ENCODE measurements at places on chromosomes 3 and 15.

DNA sequence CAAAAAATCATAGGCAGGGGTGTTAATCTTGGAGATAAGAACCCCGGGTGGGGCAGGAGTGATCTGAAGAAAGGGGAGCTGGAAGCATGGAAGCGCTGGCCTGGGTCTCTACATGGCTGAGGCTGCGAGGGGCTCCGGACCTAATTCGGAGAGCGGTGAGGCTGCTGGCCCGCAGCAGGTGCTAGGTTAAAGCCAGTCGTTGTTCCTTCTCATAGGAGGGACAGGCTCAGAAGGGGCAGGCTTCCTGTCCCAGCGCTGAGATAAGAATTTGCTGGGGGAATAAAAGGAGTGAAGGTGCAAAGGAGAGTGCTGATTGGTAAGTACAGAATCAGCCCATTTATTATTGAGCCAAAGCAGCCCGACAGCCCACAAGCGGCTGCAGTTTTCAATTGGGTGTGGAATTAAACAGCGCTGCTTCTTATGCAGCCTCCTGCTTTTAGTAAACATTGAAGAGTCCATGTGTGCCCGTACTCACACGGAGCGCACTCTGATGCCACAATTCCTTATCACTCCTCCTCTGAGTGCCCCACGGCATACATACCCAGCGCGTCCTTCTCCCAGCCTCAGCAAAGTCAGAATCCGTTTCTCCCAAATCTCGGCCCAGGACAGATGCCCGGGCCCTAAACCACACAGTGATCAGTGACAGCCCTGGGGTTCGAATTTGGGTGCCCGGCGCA lies 17.1 kb downstream of the CHST13 start:
- no peak for DNase-seq

DNA sequence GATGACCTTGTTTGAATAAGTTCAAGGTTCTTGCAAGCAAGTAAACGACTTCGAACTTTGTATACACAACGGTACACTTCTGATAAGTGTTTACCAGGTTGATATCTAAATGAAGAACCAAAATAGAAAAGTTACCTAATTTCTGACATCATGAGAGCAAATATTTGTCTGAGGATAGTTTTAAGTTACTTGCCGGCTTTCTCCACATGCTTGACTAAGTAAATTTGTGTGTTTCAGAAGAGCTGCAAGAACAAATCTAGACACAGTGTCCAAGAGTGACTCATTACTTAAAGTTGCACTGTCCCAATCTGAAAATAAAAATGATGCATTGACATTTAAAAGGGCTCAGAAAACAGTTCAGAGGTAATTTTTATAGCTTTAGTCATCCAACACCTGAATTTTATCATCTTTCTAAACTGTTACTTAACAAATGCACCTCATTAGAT lies 115.1 kb downstream of the HERC1 start:
- DNase-seq, result no peak

DNA sequence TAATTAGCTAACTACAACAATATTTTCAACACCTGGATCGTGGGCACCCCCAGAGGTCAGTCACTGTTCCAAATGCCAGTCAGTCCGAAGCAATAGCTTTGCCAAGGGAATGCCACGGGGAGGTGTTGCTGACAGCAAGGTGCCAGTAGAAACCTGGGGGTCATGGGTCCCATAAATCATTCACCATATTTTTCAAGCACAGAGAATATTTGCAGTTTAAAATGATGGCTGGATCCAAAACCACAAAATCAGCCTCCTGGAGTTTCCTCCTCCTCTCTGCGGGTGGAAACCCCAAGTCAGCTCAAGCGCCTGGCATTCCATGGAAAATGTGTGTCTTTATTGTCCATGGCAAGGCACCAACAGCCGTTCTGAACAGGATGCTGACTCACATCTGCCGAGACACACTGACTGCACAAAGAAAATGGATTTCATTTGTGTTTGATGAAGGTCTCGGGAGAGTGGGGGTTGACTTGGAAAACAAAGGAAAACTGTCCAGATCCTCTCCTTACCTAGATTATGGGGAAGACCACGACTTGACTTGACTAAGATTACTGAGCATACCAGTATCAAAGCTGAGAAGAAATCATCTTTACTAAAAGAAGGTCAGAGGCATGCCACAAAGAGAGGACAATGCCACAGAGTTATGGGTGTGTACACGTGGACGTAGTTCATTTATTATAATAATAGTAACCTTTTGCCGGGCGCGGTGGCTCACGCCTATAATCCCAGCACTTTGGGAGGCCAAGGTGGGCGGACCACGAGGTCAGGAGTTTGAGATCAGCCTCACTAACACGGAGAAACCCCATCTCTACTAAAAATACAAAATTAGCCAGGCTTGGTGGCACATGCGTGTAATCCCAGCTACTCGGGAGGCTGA lies 26.4 kb downstream of the ANXA2 start:
- peak; percentile 33 for DNase-seq

GRCh38 chr15:96329403-96329981 lies 1.0 kb upstream of the NR2F2 start:
- DNase-seq, result no peak

DNA sequence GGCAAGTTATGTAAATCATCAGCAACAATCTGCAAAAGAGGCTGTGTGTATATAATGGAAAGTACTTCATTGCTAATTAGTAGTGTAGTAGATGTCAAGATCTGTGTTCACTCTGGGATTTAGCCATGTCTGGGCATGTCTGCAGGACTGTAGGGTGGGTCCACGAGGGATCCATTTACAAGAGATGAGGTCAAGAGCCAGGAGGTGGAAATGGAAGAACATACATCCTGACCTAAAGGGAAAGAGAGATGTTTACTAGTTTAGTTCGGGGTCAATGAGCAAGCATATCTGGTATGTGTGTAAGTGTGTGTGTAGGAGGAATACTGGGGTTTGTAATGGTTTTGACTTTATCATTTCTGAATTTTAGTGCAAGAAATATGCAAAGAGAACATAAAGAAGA lies 171.5 kb upstream of the NANOGP8 start:
- DNase-seq, result no peak

DNA sequence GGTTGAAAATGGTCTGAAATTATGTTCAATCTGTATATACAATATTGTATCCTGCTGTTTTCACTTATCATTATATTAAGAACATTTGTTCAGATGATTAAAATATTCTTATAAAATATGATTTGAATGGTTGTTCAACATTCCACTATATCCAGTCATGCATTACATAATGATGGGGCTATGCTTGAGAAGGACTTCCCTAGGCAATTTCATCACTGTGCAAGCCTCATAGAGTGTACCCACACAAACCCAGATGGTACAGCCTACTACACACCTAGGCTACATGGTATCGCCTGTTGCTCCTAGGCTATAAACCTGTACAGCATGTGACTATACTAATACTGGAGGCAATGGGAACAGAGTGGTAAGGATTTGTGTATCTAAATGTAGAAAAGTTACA lies 30.5 kb downstream of the SLC7A14 start:
- DNase-seq, result no peak

- no peak for DNase-seq
Measured at GRCh38 chr3:79056498-79056897, 711.3 kb downstream of the ROBO1 start.

- DNase-seq, result no peak
Measured at GRCh38 chr3:69710153-69710977, 28.9 kb upstream of the MITF start.

DNA sequence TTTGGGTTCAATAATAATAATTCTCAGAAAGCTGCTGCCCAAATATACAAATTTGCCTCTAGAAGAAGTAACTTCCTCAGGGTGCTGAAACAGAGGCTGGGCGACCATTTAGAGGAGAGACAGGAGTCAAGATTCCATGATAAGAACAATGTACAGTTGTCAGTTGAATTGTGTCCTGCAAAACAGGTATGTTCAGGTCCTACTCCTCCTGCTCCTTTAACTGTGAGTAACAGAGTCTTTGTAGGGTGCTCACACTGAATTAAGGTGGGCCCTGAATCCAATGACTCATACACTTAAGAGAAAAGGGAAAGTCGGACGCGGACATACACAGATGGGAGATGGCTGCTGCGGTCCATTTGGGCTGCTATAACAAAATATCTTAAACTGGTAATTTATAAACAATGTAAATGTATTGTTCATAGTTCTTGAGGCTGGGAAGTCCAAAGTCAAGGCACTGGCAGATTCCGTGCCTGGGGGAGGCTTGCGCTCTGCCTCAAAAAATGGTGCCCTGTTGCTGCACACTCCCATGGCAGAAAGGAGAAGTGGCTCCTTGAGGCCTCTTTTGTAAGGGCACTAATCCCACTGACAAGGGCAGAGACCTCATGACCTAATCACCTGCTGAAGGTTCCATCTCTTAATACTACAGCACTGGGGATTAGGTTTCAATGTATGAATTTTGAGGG lies 55.1 kb downstream of the MB21D2 start:
- DNase-seq, result no peak

DNA sequence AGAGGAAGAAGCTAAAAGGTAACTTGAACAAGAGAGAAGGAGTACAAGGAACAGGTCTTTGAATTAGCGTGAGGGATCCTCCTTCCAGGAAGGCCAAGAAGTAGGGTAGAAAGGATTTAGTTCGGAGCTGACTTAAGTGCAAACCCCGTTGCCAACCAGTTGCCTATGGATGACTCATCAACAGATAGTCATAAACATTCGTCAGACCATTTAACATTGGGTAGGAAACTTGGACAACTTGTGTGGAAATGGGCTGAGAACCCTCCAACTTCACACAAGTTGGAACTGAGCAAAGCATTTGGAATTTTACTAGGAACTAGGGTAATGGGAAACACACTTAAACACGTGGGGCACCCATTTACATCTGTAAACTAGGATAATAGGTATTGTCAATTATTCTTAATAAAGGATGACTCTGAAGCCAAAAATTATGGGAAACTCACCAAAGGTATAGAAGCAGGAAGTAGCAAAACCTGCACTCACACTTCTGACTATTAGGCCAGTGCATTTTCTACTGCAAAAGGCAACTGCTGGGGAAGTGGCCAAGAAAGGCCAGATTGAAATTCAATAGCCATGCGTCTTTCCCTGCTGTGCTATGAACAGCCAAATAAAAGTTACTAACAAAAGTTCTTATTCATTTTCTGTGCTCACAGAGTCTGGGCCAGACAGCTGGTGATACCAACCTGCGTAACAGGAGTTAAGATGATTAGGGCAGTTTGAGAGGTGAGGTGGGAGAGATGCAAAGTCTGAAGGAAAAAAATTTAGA lies 174.5 kb upstream of the TMC3 start:
- no peak for DNase-seq

DNA sequence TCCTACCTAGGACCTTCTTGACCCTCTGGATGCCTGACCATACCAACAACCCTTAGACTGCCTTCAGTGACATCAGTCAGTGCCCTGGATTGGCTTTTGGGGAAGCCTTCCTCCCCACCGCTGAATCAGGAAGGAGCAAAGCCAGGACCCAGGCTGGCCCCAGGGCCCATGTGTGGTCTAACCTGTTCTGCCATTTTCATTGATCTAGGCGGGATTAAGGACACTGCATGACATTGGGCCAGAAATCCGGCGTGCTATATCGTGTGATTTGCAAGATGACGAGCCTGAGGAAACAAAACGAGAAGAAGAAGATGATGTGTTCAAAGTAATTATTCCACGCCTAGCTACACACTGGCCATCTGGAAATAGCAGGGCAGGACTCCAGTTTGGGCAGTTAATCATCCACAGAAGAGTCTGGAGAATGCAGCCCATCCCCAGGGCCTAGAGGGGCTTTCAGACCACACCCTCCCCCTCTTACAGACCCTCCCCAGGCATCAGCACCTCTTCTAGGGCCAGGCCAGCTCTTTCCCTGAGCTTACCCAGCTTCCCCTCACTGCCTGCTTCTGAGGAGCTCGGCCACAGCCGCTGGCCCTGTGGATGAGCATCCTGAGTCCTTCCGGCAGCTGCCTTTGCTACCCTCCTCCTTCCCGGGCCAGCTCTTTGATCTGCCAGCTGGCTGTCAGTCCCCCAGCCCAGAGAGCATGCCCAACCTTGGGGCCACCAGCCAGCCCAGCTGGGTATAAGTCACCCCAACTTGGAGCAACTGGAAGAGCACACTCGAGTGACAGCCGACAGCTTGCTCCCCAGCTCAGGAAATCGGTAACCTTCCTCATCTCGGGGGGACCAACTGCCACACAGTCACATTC lies 45.9 kb downstream of the CHDH start:
- no peak for DNase-seq

DNA sequence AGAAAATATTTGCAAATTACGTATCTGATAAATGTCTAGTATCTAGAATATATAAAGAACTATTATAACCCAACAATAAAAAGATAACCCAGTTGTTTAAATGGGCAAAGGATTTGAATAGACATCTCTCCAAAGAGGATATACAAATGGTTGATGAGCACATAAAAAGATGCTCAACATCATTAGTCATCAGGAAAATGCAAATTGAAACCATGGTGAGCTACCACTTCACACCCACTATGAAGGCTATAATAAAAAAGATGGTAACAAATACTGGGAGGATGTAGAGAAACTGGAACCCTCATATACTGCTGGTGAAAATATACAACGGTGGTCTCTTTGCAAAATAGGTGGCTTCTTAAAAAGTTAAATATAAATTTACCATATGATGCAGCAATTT lies 28.0 kb downstream of the RAD51 start:
- DNase-seq, result no peak

GRCh38 chr15:38844736-38845135 lies 280.1 kb upstream of the RASGRP1 start:
- no peak for DNase-seq
